Activated CD4-positive, alpha-beta memory T cell treated with anti-CD3 and anti-CD28 coated beads, Interleukin-2, amount 10 ng/mL, durations not matched to agents 7 days and 5 days (primary cell): ENCODE measurements at places on chromosomes 6 and 20. TPM values are rescaled to one million over a fixed set of nuclear protein-coding genes. Genes with fewer than 3 reads are reported as not detected.

Gene CTCFL
- total RNA-seq = not detected

Gene ZNF76
- 42.6 TPM for total RNA-seq

Gene BPI
- not detected for total RNA-seq

Gene TFAP2D
- total RNA-seq = not detected

Gene GPX6
- not detected for total RNA-seq

Gene GNAS-AS1
- total RNA-seq = 1.0 TPM

GRCh38 chr6:116615937-116616736, at the start of gene RSPH4A:
RSPH4A (plus strand) TSS chr6:116616479; CDS start chr6:116616624, 145 bp downstream.
- H3K27me3 ChIP-seq = peaks cover 35% of the 10 kb centered on the region
- H3K27ac ChIP-seq = peak within 1 kb of the TSS; percentile 13
- peaks cover 13% of the 10 kb centered on the region for H3K4me1 ChIP-seq
- peak; percentile 78 for DNase-seq

GRCh38 chr20:38065764-38066375, 32.3 kb downstream of the RPRD1B start:
- DNase-seq = no peak
- no peak overlapping the region for H3K4me3 ChIP-seq
- no peak overlapping the region for H3K27ac ChIP-seq
- no peaks in the 10 kb centered on the region for H3K4me1 ChIP-seq
- peaks cover 50% of the 10 kb centered on the region for H3K36me3 ChIP-seq

DNA sequence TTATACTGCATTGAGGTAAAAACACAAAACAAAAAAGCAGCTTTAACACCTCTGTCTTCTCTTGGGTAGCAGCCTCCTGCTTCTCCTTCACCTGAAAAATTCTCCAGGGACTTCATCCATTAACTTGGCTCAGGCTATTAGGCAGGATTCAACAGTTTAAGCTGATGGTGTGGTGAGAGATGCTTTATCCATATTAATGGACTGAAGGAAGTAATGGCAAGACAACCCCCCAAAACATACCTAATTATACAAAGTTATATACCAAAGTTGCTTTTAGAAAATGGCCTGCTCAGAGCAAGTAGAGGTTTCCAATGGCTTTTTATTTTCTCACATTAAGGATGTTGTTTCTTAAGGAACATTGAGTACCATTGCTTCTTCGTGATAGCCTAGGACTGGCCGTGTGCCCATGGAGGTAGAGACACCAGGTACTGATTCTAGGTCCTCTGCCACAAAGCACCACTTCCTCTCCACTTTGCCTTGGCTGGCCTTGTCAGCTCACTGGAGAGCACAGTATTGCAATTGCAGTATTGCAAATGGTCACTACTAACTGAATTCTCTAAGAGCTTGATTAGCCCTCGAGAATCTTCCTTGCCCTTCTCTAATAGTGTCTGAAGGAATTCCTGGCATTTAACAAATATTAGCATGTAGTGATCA, 7.3 kb downstream of the EDN1 start:
- no peak overlapping the region for H3K4me3 ChIP-seq
- no peaks in the 10 kb centered on the region for H3K4me1 ChIP-seq
- H3K36me3 ChIP-seq = no peaks in the 10 kb centered on the region
- DNase-seq = no peak
- H3K27me3 ChIP-seq = peaks cover 14% of the 10 kb centered on the region

DNA sequence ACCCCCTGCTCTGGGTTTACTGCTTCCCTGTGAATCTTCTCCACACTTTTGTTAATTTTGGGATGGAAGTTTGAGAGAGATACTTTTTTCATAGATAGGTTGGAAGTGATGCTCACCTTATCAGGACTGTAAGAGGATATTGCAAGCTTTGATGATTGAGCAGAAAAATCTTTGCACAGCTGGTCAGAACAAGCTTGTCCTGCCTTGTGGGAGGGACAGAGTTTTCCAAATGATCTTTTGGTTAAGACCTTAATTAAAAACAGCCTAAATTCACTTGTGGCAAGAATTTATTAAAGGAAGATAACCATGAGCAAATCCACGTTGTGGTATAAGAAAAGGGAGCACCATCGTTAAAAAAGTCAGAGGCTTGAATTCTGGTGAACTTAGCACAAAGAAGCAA, 32.2 kb downstream of the E2F3 start:
- no peak overlapping the region for H3K4me3 ChIP-seq
- no peak overlapping the region for H3K27ac ChIP-seq
- peaks cover 2% of the 10 kb centered on the region for H3K4me1 ChIP-seq
- no peaks in the 10 kb centered on the region for H3K27me3 ChIP-seq
- DNase-seq = no peak

DNA sequence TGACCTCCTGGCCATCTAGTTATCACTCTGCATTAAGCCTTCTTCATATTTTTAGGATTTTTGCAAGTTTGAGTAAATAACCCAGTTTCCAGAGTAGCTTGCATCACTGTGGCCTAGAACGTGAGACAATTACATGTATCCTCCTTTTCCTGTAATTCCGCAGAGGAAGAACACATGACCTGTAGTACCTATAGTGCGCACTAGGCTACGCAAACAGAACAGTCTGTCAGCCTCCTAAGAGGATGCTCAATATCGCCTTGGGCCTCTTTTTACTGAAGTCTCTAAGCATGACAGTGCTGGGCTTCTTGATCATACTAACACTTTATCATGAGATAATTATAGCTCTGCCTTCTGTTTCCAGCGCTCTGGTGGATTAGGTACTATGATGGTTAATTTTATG, 20.2 kb upstream of the NR2E1 start:
- no peak overlapping the region for H3K27ac ChIP-seq
- H3K27me3 ChIP-seq = peaks cover 40% of the 10 kb centered on the region
- no peaks in the 10 kb centered on the region for H3K4me1 ChIP-seq
- H3K36me3 ChIP-seq = no peaks in the 10 kb centered on the region
- no peak overlapping the region for H3K4me3 ChIP-seq

DNA sequence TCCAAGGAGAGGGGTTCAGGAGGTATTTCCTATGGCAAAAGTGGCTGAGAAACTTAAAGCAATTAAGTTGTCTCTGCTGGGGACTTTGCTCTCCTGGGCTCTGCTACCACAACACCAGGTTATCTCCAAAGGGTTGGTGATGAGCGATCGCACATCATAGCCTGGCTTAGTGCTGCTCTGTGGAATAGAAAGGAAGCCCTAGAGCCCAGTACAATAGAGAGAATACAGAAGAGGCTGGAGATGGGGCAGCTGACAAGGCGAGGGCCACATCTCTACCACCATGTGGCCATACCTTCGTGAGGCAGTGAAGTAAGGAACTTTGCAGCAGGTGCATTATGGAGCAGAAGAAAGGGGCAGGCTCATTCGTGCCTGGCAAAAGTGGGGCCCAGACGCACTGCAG, 8.6 kb upstream of the TMC2 start:
- H3K27me3 ChIP-seq = peaks cover 5% of the 10 kb centered on the region
- H3K27ac ChIP-seq = no peak overlapping the region
- peaks cover 25% of the 10 kb centered on the region for H3K4me1 ChIP-seq
- no peak for DNase-seq

- peaks cover 38% of the 10 kb centered on the region for H3K27me3 ChIP-seq
- DNase-seq = no peak
- H3K36me3 ChIP-seq = peaks cover 7% of the 10 kb centered on the region
- H3K27ac ChIP-seq = no peak overlapping the region
- peaks cover 39% of the 10 kb centered on the region for H3K4me1 ChIP-seq
These were observed 134.7 kb upstream of the RNF24 start for GRCh38 chr20:4150070-4150441.

- no peak overlapping the region for H3K4me3 ChIP-seq
- no peaks in the 10 kb centered on the region for H3K36me3 ChIP-seq
- H3K4me1 ChIP-seq = no peaks in the 10 kb centered on the region
- H3K27ac ChIP-seq = no peak overlapping the region
- no peak for DNase-seq
These were observed 862.7 kb upstream of the FLRT3 start for GRCh38 chr20:15200147-15200565.

DNA sequence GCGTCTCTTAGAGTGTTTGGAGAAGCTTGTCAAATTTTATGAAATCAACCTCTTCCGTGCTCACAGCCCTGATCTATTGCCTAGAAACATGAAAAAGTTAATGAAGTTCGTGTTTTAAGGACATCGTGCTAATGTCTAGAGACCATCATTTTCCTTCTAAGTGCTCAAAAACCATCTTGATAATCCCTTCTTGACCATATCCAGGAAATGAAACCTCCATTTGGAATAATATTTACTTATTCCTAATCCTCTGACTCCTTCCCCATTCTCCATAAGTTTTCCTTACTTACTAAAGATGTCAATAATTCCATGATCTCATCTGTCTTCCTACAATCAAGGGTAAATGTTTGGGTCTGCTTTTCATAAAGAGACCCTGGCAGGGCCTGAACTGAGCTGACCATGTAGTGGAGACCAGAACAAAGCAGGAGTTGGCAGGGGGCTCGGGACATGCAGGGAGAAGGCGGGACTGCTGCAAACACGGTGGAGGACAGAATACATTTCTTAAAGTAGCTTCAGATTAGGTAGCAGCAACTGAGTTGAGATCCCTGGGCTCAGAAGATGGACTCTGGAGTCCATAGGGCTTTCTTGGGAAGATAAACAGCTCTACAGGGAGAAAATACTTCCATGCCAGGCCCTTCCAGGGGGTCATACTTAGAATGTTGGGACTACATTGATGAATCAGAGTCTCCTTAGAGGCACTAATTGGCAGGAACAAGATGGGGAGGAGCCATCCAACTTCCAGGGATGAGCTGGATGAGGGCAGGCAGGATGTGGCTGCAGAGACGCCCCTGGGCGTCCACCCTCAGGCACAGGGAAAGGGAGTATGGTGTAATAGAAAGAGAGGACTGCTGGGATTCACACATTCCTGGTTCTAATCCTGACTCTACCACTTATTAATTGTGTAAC, 100.7 kb downstream of the RIN2 start:
- H3K27ac ChIP-seq = no peak overlapping the region
- H3K4me1 ChIP-seq = peaks cover 6% of the 10 kb centered on the region
- H3K27me3 ChIP-seq = peaks cover 2% of the 10 kb centered on the region
- no peaks in the 10 kb centered on the region for H3K36me3 ChIP-seq

DNA sequence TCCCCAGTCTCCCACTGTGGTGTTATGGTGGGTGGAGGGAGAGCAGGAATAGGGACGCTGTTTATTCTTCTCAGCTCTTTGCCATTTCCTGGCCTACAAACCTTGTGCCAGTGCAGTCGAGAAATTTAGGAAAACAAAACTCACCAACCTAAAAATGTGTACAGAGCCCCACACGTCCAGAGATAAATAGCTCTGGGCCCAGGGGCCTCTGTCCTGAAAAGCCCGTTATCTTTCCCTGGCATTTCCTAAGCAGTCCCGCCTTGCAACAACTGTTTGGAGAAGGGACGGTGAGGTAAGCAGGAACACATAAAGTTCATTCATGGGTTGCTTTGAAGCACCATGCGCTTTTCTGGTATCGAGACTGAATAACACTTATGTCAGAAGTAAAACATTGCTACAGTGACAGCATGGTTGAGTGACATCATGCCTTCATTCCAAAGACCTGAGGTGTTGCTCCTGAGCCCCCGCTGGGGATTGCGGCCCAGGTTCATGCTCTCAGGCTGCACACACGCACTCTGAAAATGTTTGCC, 80.1 kb upstream of the NXT1 start:
- H3K4me1 ChIP-seq = no peaks in the 10 kb centered on the region
- H3K4me3 ChIP-seq = no peak overlapping the region
- no peak for DNase-seq
- H3K27ac ChIP-seq = no peak overlapping the region
- H3K27me3 ChIP-seq = no peaks in the 10 kb centered on the region

DNA sequence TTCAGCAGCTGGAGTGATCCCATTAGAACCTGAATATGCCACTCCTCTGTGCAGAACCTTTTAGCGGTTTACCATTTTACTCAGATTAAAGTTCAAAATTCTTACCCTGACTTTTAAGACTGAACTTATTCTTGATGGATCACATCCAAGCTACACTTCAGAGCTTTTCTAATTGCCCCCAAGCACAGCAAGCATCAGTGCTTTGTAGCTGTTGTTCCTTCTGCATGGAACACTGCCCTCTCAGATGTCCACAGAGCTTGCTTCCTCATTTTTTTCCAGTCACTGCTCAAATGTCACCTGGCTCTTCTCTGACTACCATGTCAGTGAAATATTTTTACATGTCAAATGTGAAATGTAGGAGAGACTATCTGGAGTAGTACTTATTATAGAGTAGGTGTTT, 1.6 kb upstream of the SLC35B3 start:
- H3K4me3 ChIP-seq = no peak overlapping the region
- no peaks in the 10 kb centered on the region for H3K27me3 ChIP-seq
- H3K36me3 ChIP-seq = peaks cover 19% of the 10 kb centered on the region
- no peak for DNase-seq

DNA sequence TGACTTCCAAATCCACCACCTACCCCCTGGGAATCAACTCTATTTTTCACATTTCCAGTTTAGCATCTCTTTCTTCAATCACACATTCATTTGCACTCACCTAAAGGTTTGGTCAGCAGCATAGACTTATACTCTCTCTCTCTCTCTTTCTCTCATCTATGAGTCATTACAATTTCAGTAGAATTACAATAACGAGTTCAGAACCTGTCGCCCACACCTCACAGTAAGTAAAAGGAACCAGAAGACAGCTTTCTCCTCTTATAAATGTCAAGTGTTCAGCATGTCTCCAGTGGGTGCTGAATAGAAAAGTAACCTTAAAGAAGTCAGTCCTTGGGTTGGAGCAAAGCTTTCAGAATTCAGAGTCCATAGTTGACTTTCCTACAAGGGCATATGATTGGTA, 1.1 kb upstream of the PHACTR1 start:
- H3K4me3 ChIP-seq = no peak overlapping the region
- H3K27me3 ChIP-seq = peaks cover 3% of the 10 kb centered on the region
- no peaks in the 10 kb centered on the region for H3K4me1 ChIP-seq
- H3K27ac ChIP-seq = no peak overlapping the region
- DNase-seq = no peak

DNA sequence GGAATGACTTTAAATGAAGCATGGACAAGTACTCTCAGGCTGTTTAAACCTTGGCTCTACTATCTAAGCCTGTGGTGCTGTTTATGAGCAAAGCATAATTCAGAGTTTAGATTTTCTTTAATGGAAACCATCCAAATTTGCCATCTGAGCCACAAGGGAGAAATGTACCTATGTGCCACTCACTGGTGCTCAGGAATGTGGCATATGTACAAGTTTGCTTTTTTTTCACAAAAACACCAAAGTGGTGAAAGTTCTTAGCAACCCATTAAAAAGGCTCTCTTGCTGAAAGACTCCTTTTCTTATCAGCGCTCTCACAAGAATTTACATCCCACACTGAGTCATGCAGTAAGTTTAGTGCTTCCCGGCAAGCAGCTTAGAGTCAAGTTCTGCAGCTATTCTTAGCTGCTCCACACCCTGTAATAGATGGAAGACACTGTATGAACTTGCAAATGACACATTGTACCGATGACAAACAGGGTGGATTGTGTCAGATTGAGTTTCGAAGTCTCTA, 57.3 kb upstream of the MLIP start:
- no peak for DNase-seq
- no peak overlapping the region for H3K27ac ChIP-seq
- no peaks in the 10 kb centered on the region for H3K4me1 ChIP-seq
